CD8-positive, alpha-beta memory T cell (primary cell): ENCODE measurements at places on chromosomes 2 and 18. TPM values are rescaled to one million over a fixed set of nuclear protein-coding genes. Genes with fewer than 3 reads are reported as not detected.

DNA sequence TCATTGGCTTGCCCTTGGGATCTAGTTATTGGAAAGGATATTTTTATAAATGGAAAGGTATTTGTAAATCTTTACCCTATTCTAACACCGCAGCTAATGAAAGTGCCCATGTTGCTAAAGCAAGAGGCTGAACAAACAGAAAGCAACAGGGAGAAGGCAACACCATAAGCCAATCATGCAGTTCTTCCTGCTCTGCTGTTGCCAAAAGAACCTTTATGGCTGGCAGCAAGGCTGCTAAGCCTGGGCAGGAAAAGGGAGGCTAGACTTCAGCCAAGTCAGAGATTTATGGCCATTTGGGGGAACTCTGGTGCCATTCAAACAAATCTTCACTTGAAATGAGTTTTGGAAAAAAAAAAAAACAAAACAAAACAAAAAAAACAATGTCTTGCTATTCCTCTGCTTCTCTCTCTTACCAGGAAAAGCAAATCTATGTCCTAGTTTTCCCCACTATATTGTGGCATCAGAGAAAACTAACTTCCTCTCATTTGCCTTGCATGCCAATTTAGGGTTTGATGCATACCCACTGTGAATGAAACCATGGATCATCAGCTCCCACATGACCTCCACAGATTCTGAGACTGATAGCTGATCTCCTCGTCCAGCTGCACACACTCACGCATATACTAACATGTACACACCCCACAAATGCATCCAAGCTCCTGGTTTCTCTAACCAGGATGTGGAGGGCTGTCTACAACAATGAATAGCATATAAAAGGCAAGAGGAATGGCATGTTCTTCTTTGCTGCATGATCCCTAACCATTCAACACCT is 179.3 kb downstream of the C1D start:
- H3K27ac ChIP-seq, result no peak overlapping the region
- DNase-seq, result no peak
- no peaks in the 10 kb centered on the region for H3K36me3 ChIP-seq
- H3K4me1 ChIP-seq, result no peaks in the 10 kb centered on the region
- no peaks in the 10 kb centered on the region for H3K27me3 ChIP-seq
- no peak overlapping the region for H3K4me3 ChIP-seq

DNA sequence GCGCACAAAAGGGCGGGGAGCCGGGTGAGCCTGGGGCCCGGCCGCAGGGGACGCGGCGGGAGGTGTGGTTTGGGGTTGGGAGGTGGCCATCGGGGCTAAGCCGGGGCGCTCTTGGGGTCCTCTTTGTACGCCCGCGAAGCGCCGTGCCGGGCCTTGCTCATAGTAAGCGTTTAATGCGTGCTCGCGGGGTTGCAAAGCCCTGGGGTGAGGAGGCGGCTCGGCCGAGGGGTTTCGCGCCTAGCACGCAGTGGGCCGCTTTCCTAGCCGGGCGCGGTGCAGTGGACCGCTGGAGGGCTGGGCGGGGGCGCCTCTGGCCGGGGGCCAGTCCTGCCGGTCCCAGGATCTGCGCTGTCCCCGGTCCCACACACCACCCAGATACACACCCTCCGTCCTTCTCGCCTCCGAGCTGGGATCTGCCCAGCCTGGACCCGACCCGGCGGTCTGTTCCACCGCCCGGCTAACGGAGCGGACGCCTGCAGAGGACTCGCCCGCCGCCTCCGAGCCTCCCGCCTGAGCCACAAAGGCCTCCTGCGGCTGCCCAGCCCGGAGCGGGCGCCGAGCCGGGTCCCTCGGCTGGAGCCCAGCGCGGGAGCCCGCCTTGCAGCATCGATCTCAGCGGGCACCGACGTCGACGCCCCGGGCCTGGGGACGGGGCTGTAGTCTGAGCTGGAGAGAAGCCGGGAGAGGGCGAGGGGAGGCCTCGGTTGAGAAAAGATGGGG is 564 bp downstream of the DPYSL5 start:
- peaks cover 19% of the 10 kb centered on the region for H3K4me1 ChIP-seq
- no peak overlapping the region for H3K4me3 ChIP-seq
- H3K36me3 ChIP-seq, result no peaks in the 10 kb centered on the region
- H3K27ac ChIP-seq, result no peak overlapping the region

- H3K27ac ChIP-seq, result no peak overlapping the region
- no peaks in the 10 kb centered on the region for H3K27me3 ChIP-seq
- no peak overlapping the region for H3K4me3 ChIP-seq
- DNase-seq, result no peak
- H3K36me3 ChIP-seq, result peaks cover 9% of the 10 kb centered on the region
Observed at GRCh38 chr2:15189216-15189615, 371.9 kb downstream of the NBAS start.

DNA sequence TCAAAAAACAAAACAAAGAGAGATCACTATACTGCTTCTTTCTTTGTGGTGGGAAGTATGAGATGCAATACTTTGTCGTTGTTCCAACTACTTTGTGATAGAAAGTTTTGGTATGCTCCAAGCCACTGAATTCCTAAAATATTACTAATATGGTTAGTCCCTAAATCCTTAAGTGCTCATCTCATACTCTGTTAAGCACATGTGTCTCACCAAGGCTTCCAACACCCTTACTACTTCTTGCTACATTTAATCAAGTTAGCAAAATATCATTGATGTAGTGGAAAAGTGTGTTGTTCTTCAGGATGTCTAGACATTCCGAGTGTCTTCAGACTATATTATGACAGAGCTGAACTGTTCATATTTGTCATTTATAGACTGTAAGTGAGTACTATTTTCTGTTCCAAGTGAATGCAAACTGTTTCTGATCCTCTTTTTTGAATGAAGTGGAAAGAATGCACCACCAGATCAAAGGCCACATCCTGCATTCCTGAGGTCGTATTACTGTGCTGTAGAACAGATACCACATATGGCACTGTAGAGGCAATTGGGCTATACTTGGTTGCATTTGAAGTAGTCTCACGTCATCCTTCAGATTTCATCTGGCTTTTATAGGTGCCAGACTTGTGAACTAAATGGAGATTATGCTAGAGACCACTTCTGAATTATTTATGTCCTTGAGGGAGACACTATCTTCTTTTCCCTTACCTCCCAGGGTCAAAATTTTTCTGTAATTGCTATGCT is 298.4 kb upstream of the ZNF521 start:
- H3K27me3 ChIP-seq, result no peaks in the 10 kb centered on the region
- H3K27ac ChIP-seq, result no peak overlapping the region
- no peaks in the 10 kb centered on the region for H3K36me3 ChIP-seq
- H3K4me3 ChIP-seq, result no peak overlapping the region
- H3K4me1 ChIP-seq, result no peaks in the 10 kb centered on the region

DNA sequence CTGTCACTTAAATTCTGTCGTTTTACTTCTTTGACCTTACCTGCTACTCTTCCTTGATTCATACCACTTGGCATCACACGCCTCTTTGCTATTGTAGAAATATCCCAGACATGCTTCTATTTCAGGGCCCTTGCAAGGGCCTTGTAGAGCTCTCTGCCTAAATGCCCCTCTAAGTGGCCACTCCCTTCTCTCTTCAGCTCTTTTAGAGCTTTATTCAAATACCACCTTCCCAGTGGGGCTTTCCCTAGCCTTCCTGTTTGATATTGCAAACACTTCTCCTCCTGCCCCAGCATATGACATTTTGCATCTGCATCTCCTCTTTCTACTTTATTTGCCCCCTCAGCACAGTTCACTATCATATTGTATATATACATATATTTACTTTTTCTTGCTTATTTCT is 54.0 kb downstream of the PELI1 start:
- no peaks in the 10 kb centered on the region for H3K4me1 ChIP-seq
- H3K27ac ChIP-seq, result no peak overlapping the region
- H3K36me3 ChIP-seq, result peaks cover 8% of the 10 kb centered on the region

GRCh38 chr2:136251885-136252585 is 134.1 kb upstream of the CXCR4 start:
- no peak overlapping the region for H3K4me3 ChIP-seq
- H3K27ac ChIP-seq, result no peak overlapping the region
- H3K36me3 ChIP-seq, result no peaks in the 10 kb centered on the region

GRCh38 chr2:59786684-59787083 is 766.8 kb downstream of the BCL11A start:
- H3K4me3 ChIP-seq, result no peak overlapping the region
- DNase-seq, result no peak
- H3K36me3 ChIP-seq, result no peaks in the 10 kb centered on the region
- no peaks in the 10 kb centered on the region for H3K4me1 ChIP-seq
- H3K27ac ChIP-seq, result no peak overlapping the region
- no peaks in the 10 kb centered on the region for H3K27me3 ChIP-seq

GRCh38 chr2:78941751-78942150 is 83.8 kb upstream of the REG3G start:
- H3K4me1 ChIP-seq, result no peaks in the 10 kb centered on the region
- H3K27ac ChIP-seq, result no peak overlapping the region
- no peaks in the 10 kb centered on the region for H3K27me3 ChIP-seq
- no peak overlapping the region for H3K4me3 ChIP-seq
- no peak for DNase-seq

CROCC2 gene
- total RNA-seq, result not detected

NOSTRIN gene
- not detected for total RNA-seq

RGPD3 gene
- total RNA-seq, result 0.18 TPM

G6PC2 gene
- not detected for total RNA-seq
